T follicular helper cell (primary cell): ENCODE measurements at places on chromosomes 4 and X.

GRCh38 chrX:127030016-127030748, 210.7 kb downstream of the PRR32 start:
- no peak for DNase-seq

DNA sequence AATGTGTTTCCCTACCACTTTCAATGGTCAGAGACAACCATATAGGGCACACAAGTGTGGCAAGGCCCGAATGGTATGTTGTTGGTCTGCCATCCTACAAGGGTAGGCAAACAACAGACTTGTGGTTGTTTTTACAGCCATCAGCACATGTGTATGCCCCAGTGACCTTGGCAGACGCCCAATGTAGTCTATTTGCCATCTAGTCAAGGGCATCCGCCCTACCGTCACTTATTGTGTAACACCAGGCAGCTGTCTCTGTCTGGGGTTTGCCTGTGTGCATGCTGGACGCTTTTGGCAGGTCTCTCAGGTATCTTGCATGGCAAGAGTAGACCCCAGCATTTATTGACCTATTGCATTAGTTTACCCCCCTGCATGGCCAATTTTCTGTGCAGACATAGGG, 1145.5 kb upstream of the POU3F4 start:
- no peak for DNase-seq

GRCh38 chr4:55604996-55605395, 13.0 kb upstream of the PDCL2 start:
- DNase-seq, result no peak

DNA sequence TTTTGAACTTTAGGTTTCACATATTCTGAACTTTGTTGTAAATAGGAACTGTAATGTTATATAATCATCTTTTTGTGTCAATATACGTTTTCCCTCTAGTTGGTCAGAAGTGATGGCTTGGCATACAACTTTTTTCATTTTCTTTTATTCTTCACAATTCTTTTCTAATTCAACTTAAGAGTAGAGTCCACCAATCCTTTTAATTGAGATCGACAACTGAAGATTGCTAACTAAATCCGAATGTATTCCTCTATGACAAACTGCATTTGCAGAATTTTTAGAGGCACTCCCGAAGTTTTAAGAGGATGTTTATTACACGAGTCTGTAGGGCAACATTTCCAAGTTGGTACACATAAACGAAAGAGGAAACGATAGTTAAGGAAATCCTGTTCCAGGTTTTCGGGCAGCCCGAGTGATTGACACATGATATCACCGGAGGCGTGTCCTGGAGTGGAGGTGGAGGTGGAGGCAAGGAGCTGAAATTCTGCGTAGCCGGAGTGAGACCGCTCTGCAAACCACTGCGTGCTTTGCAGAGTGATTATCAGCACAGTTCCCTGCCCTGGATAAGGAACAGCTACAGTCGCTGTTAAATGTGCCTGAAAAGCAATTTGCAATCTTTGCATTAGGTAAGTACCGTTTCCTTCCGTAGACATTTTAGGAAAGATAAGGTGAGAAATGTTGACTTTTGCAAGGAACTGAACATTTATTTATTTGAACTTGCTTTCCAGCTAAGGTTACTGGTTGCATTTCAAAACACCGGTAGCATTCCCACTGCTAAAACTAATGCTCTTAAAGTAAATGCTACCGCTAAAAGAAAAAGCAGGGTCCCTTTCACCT, at the start of gene SPRY1:
SPRY1 (plus strand) TSS at position 489 of the 837 bp plus-strand sequence. CDS start 4,797 bp downstream, outside the sequence.
- DNase-seq, result peak; percentile 67

DNA sequence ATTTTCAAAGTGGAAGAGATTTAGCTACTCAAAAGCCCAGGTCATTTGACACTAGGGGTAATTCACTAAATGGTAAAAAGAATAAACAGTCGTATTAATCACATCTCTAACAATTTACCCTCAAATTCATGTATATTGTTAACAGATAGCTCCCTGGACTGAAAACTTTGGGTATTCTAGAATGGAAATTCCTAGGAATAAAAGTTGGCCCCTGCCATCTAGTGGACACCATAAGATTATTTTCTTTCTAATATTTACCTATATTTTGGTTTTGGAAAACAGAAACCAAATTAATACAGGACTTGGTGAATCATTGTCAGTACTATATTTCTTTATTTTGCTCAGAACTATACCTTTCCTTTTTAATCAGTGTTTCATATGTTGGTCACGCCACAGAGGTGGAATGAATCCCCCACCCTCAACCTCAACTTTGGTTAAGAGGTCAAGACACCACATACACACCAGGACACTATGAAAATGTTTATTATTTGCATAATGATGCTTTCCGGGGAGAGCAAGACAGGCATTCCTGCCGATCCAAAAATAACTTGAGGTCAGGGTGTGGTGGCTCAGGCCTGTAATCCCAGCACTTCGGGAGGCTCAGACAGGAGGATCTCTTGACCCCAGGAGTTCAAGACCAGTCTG, 96.2 kb upstream of the APOOL start:
- DNase-seq, result no peak
